ENCODE measurements at places on chromosomes 2 and 18.

DNA sequence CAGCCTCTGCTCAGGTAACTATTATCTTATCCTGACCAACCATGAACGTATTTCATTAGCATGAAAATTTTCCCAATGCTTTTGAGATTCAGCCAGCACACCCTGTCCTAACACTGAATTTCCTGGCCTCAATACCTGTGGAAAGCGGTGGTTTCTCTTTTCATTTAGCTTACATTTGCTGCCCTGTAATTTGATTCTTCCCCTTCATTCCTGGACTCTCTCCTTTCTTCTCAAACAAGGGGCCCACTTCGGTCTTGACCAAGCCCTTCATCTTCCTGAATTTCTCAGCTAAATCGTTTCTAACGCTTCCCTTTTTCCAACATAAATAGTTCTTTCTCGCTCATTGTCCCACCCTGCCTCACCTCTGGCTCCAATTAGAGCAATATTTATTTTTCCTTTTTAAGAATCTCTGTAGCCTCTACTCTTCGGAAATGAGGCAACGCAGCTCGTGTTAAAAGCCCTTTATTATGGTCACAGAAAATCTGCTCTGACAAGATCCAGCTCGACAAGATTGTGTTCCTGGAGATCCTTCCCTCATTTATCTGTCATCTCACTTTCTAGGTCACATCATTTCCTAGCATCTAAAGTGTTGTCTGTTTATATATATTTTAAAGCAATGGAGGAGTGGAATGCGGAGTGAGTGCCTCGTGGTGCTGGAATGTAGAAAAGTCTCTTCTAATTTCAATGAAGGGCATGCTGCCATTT, 49.5 kb upstream of the BCL11A start:
- DNase-seq: no peak

GRCh38 chr2:230738391-230738811, 25.8 kb downstream of the CAB39 start:
- no peak for DNase-seq

- DNase-seq: no peak
Observed at GRCh38 chr2:120515759-120516678, 170.1 kb downstream of the INHBB start.

DNA sequence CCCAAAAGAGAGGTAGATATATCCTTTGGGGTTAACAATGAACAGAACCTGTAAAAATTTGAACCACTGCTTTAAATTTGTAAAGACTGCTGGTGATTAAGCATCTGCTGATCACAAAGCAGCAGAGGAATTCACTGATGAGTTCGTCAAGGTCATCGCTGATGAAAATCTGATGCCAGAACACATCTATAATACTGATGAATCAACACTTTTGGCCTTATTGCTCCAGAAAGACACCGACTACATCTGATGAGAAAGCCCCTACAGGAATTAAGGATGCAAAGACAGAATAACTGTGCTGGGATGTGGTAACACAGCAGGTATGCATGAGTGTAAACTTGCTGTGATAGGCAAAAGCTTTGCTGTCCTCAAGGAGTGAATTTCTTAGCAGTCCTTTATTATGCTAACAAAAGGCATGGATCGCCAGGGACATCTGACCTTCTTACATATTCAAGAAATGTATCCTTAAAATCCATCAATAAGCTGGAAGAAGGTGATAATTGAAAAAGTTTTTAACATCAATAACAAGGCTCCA, 30.5 kb upstream of the SGPP2 start:
- no peak for DNase-seq

DNA sequence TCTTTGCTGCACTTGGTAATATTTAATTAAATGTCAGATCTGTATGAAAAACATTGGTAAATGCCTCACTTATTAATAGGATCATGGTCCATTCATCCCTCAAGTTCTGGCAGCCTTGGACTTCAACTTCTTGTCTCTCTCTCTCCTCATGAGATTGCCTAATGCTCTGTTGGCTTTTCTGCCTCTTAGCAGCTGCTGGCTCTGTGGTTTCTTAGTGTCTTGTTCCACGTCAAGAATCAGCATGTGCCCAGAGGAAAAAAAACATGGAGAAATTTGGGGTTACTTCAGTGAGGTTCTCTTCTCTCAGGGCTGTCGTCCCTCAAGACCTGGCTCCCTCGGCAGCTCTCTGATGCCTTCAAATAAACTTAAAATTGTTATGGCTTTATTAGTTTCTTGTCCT, 75.4 kb downstream of the TAF4B start:
- no peak for DNase-seq

DNA sequence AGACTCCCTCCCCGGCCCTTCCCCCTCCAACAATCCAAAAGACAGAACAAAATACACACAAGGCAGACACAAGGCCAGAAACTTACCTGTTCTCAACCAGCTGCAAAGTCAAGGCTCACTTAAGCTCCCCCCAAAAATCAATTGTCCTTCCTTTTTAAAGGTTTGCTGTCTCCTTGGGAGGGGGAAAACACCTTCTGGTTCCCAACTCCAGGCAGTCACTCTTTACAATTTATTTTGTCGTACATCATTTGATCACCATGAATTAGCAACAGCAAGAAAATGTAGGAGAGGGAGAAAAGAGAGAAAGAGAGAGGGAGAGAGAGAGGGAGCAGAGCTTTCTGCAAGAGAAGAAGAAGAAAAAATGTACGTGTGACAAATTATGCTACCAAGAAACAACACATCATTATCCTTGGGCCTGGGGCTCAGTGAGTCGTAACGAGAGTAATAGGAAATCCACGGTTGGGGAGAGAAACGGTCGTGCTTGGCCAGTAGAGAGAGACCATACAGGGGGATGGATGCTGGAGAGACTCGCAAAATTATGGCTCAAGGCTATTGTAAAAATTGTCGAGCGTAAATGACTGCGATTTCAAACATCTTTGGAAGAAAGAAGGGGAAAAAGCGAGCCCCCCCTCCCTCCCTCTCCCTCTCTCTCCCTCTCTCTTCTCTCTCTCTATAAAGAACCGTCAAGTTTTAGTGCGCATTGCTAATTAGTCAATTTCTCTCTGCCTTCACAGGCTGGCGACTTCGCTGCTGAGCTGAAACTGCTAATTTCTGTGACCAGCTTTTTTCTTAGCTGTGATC, at the start of gene KLHL14:
Gene KLHL14 (minus strand): TSS at position 443 of the 801 bp plus-strand sequence. CDS start 2,432 bp downstream, outside the sequence.
- no peak for DNase-seq

GRCh38 chr2:168438553-168438952, 17.5 kb upstream of the CERS6 start:
- DNase-seq: no peak

DNA sequence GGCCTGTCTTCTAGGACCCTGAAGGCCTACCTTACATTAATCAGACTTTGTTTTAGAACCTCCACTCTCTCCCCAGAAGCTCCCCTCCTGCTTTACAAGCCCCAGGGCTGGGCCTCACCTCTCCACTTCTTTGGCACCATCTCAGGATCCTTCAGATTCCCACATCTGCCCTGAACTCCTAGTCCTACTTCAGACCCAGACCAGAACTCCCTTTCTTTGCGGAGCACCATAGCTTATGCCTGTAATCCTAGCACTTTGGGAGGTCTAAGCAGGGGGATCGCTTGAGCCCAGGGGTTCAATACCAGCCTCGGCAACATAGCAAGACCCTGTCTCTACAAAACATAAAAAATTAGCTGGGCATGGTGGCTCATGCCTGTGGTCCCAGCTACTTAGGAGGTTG, 991 bp downstream of the CHCHD5 start:
- no peak for DNase-seq

DNA sequence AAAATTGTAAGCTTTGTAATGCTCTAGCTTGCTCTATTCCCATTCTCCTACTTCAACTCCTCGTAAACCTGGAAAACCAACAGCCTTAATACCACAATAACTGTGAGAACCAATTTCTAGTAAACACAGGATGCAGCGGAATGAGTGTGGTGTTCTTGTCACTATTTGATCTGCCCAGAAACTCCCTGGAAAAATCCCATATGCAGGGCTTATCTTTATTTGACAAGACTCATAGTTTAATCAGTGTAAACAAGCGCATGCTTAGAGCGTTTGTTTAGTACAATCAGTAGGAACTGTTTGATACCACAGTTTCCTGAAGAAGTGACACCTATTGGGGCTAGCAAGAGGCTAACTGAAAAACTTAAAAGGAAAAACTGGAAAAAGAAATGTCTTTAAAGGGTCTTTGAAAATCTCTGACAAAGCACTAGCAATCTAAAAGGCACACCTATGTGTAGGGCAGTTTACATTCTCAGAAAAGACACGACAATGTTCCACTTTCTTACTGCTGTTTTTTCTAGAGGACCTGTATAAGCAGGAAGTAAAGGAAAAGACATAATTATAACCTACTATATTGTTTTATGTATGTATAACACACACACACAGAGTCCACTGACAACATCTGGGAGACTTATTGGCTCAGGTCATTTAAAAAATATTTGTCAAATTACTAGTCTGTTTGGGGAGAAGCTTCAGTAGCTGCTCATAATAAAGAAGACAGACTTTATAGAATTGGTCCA, 241.4 kb upstream of the KLHL14 start:
- DNase-seq: no peak

- DNase-seq: no peak
Observed at GRCh38 chr2:48459466-48459865, 70.5 kb upstream of the STON1 start.

GRCh38 chr2:126623000-126623399, 33.0 kb upstream of the GYPC start:
- DNase-seq: no peak

GRCh38 chr2:84832772-84833461, 48.0 kb downstream of the TRABD2A start:
- no peak for DNase-seq

DNA sequence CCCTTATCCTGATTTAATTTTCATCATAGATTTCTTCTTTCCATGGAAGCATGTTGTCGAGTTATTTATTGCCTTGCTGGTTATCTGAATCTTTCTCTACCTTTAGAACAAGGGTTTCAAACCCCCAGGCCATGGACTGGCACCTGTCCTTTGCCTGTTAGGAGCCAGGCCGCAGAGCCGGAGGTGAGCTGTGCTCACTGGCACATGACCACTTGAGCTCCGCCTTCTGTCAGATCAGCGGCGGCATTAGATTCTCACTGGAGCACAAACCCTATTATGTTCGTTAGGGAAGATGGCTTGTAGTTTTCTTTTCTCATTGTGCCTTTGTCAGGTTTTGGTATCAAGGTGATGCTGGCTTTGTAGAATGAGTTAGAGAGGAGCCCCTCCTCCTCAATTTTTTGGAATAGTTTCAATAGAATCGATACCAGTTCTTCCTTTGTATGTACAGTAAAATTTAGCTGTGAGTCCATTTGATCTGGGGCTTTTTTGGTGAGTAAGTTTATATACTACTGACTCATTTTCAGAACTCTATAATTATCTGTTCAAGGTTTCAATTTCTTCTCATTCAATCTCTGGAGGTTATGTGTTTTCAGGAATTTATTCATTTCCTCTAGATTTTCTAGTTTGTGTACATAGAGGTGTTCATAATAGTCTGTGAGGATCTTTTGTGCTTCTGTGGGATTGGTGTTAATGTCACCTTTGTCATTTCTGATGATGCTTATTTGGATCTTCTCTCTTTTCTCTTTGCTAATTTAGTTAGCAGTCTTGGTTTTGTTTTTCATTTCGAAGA, 668.0 kb upstream of the FAM98A start:
- DNase-seq: no peak

DNA sequence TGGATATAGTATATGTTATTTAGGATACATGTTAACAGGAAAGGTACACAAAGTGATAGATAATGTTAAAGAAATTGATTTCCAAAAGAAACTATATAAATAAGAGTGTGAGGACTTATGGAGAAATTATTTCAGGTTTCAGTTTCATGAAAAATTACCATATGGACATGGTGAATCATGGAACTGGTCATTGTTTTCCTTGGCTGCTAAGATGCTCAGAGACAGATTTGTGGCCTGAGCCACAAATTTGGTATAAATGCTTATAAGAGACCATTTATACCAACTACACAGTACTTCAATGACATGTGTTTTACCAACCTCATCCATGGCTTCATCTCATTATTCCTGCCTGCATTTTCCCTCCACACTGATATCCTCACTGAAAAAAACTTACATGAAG, 188.1 kb downstream of the FMNL2 start:
- no peak for DNase-seq

DNA sequence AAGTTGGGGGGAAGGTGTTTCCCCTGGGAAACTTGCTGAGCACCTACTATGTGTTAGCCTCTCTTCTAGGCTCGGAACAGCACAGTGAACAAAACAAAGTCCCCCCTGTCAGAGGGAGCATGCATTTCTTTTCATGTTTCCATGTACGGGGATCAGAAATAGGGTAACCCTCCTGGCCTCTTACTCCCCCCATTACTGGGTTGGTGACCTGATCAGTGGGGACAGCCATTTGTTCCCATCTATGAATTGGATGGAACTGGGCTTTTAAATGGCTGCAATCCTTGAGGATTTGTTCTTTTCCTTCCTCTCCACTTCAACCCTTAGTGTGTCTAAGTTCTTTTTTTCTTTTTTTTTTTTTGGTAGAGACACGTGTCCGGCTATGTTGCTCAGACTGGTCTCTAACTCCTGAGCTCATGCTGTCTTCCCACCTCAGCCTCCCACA, 13.7 kb downstream of the NCL start:
- DNase-seq: no peak

DNA sequence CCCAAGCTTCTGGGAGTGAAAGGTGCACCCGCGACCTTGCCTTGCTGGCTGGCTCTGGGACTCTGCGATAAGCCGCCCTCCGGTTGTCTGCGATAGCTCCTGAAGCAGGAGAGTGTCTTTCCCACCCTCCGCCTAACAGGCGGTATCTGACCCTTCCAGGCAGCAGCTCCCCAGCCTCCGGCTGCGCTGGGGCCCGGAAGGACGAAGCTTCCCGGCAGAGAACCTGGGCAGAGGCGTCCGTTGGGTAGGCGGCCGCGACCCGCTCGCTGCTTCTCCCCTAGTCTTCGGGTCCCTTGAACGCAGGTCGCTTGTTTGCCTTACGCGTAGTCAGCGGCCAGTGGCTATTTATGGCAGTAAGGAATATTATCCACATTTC, 446 bp upstream of the RHBDD1 start:
- DNase-seq: no peak

DNA sequence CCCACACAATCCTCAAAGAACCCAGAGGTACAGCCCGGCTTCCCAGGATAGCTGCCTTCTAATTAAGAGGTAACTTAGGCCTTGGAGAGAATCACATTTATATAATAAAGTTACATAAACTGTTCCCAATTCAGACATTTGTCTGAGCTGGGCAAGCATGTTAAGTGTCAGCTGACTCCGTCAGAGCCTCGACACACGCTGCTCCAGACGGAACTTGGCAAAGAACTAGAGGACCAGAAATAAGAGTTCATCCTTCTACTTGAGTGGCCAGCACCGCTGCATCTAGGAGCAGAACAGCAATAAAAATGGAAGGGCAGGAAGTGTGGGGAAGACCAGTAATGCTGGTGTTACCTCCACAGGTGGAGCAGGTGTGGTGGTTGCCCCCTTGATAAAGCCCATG, 80.5 kb downstream of the MYO5B start:
- no peak for DNase-seq
